ENCODE measurements at places on chromosomes 1 and 21. TPM values are rescaled to one million over a fixed set of nuclear protein-coding genes. Genes with fewer than 3 reads are reported as not detected.

DNA sequence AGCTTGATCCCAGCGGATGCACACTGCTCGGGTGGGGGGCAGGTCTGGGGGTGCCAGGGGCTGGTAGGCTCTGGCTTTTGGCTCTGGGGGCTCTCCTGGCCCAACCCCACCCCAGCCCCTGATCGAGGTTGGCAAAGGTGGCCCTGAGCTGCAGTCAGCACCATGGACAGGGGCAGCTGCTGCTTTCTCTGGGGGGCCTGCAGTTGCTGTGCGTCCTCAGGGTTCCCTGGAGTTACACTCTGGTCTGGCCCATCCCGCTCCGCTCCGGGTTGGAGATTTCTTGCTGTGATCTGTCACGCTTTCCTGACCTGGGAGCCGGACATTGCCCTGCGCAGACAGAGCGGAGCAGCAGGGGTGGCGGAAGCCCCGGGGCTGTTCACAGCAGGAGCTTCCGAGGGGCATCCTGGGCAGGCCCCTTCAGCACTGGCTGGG lies 8.0 kb upstream of the PLCH2 start:
- H3K36me3 ChIP-seq: no peaks in the 10 kb centered on the region

HNRNPU gene
- total RNA-seq: 216 TPM

INSRR gene
- total RNA-seq: not detected

ZNF678 gene
- total RNA-seq: 3.0 TPM

DNA sequence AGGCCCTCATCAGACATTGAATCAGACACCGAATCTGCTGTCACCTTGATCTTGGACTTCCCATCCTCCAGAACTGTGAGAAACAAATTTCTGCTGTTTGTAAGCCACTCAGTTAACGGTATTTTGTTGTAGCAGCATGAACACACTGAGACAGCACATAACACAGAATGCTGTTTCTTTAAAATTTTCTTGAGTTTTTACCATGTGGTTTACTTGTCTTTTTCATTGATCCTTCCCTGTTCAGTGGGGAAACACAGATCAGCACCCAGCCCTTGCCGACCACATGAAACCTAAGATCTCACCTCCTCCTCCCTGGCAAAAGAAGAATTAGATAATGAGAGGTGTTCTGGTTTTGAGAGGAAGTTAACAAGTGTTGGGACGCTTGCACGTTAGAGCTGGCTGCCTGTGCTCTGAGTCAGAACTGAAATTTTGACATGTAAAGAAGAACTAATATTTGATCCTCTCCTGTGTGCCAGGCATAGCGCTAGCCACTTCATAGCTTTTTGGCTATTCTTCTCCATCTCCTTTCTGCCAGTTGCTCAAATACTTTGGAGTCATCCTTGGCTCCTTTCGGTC lies 179.6 kb downstream of the DHRS3 start:
- peaks cover 9% of the 10 kb centered on the region for H3K36me3 ChIP-seq
- no peak overlapping the region for H3K4me3 ChIP-seq
- DNase-seq: no peak
- H3K27ac ChIP-seq: no peak overlapping the region
- H3K4me1 ChIP-seq: peaks cover 22% of the 10 kb centered on the region
- H3K27me3 ChIP-seq: no peaks in the 10 kb centered on the region

ADAMTS5 gene
- 4.3 TPM for total RNA-seq

DNA sequence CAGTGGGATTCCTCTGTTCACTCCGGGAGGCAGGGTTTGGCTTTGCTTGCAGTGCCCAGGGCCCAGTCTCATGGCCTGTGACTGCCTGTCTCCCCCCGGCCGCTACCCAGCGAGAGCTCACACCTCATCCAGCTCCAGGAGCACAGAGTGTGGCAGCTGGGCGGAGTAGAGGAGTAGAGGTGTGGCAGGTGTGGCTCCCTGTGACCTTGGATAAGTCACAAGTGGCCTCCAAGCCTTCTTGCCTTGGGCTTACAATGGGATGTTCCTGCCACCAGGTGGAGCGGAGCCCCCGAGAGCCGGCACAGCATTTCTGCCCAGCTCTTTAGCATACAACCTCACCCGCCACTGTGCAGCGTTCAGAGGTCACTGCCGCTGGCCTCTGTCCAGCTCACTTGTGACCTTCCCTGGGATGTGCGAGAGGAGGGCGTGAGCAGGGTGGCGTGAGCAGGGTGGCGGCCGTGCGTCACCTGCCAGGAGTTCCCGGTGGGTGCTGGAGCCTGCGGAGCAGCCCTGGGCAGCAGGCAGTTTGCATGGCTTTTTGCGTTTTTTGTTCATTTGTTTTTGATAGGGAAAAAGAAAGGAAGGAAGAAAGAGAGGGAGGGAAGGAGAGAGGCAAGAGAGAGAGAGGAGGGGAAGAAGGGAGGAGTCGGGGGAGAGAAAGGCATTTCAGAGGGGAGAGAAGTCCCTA lies 42.4 kb downstream of the CRYAA start:
- no peaks in the 10 kb centered on the region for H3K4me1 ChIP-seq
- H3K27me3 ChIP-seq: peaks cover 4% of the 10 kb centered on the region
- no peak overlapping the region for H3K27ac ChIP-seq
- no peaks in the 10 kb centered on the region for H3K36me3 ChIP-seq

RGS18 gene
- total RNA-seq: 1.2 TPM

GRCh38 chr21:45557616-45558043 lies 15.4 kb upstream of the SLC19A1 start:
- H3K4me3 ChIP-seq: no peak overlapping the region
- DNase-seq: no peak
- no peaks in the 10 kb centered on the region for H3K36me3 ChIP-seq
- H3K27me3 ChIP-seq: peaks cover 7% of the 10 kb centered on the region
- H3K27ac ChIP-seq: no peak overlapping the region

DNA sequence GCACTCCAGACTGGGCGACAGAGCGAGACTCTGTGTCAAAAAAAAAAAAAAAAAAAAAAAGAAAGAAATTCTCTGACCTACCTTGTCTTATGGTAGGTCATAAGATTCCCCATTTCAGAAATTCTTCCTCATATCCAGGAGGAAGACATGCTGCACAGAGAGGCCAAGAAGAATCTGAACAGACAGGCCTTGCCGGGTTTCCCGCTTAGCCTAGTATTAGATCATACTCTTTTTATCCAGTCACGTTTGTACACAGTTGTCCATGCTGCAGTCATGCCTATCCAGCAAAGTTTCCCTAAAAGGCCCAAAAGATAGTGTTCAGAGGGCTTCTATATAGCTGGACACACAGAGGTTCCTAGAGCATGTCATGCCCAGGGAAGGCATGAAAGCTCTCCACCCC lies 93.6 kb upstream of the CHODL start:
- H3K4me3 ChIP-seq: no peak overlapping the region
- no peaks in the 10 kb centered on the region for H3K27me3 ChIP-seq
- H3K36me3 ChIP-seq: no peaks in the 10 kb centered on the region

DNA sequence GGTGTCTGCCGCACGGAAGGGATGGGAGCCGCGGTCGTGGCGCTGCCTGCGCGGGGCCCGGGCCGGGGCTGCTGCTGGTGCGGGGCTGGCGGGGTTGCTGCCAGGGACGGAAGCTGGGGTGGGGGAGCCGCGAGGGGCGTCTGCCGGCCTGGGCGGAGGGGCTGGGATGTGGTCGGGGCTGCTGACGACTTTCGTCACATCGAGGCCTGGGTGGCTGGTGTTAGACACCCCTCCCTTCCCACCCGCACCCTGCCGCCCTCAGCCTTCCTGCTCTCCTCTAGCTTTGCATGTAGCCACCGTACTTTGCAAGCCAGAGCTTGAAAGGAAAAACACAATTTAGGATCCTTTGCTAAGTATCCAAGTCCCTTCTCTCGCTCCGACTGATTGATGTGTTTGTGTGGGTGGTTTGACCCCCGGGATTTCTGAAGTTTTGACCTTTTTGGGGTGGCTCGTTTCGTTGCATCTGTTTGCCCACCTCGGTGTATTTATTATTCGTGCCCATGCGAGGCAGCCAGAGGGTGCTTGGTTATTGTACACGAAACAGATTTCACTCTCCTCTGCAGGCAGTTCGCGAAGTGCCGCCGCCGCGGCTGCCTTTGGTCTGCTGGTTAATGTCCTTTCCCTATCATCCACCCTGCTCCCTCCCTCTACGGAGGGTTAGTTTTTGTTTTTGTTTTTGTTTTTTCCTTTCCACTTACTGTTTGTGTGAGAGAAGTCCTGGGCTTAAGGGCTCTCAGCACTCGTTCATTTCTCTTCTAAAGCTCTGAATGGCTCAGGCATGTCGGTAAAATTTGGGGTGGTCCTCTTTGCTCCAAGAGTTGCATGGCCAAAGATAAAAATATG lies 868 bp downstream of the C1orf21 start:
- no peaks in the 10 kb centered on the region for H3K27me3 ChIP-seq
- peak overlapping the region; percentile 96 for H3K27ac ChIP-seq
- peaks cover 41% of the 10 kb centered on the region for H3K4me1 ChIP-seq
- H3K36me3 ChIP-seq: no peaks in the 10 kb centered on the region
- peak; percentile 49 for DNase-seq

DNA sequence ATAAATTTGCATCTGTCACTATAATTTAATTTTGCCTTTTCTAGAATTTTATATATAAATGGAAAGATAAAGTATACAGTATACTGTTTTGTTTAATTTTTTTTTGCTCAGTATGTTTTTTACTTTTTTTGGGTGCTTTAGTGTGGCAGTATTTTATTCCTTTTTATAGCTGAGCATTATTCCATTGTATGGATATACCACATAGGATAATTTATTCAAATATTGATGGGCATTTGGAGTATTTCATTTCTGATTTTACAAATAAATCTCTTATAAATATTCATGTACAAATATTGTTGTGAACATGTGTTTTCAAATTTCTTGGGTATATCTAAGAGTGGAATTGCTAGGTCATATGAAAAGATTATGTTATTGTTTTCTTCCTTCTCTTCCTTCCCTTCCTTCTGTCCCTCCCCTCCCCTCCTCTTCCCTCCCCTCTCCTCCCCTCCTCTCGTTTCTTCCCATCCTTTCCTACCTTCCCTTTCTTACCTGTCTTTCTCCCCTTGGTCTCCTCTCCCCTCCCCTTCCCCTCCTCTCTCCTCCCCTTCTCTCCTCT lies 18.5 kb downstream of the SLC35A3 start:
- H3K27ac ChIP-seq: no peak overlapping the region
- no peak overlapping the region for H3K4me3 ChIP-seq
- no peak for DNase-seq

- no peaks in the 10 kb centered on the region for H3K4me1 ChIP-seq
- no peaks in the 10 kb centered on the region for H3K36me3 ChIP-seq
- H3K27me3 ChIP-seq: peaks cover 5% of the 10 kb centered on the region
- DNase-seq: no peak
- no peak overlapping the region for H3K27ac ChIP-seq
- no peak overlapping the region for H3K4me3 ChIP-seq
Measured at GRCh38 chr1:24903955-24904730, 25.9 kb downstream of the RUNX3 start.

GRCh38 chr21:42694751-42695696 lies 41.6 kb downstream of the PDE9A start:
- no peaks in the 10 kb centered on the region for H3K36me3 ChIP-seq
- no peaks in the 10 kb centered on the region for H3K4me1 ChIP-seq
- no peaks in the 10 kb centered on the region for H3K27me3 ChIP-seq
- H3K27ac ChIP-seq: no peak overlapping the region

GRCh38 chr1:143625886-143626285 lies 345.9 kb downstream of the FAM72C start:
- no peak overlapping the region for H3K4me3 ChIP-seq
- DNase-seq: no peak
- no peaks in the 10 kb centered on the region for H3K4me1 ChIP-seq
- H3K27me3 ChIP-seq: no peaks in the 10 kb centered on the region
- H3K27ac ChIP-seq: no peak overlapping the region

- H3K4me3 ChIP-seq: no peak overlapping the region
- no peaks in the 10 kb centered on the region for H3K4me1 ChIP-seq
- DNase-seq: no peak
- no peak overlapping the region for H3K27ac ChIP-seq
- H3K27me3 ChIP-seq: no peaks in the 10 kb centered on the region
Measured at GRCh38 chr1:229094476-229095311, 176.2 kb upstream of the RAB4A start.

DDI2 gene
- 80.2 TPM for total RNA-seq

DNA sequence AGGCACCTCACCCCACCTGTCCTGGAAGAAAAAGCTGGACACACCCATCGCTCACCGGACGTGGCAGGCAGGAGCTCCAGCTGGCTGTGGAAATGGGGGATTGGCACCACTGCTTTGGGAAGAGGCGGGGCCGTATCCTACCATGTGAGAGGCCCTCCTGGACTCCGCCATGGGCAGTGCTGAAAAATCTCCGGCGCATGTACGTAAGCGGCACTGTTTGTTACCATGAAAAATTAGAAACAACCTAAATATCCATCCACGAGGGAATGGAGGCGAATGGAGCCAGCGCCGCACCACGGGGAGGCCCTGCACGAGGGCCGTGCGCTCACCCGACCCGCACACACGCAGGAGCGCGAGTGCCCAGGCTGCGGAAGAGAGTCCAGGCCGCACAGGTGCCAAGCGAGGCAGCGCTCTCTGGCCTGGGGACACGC lies 3.1 kb downstream of the KRTAP10-8 start:
- H3K36me3 ChIP-seq: no peaks in the 10 kb centered on the region
- no peak overlapping the region for H3K27ac ChIP-seq
- no peak for DNase-seq
- H3K4me1 ChIP-seq: no peaks in the 10 kb centered on the region

- H3K27me3 ChIP-seq: no peaks in the 10 kb centered on the region
- no peaks in the 10 kb centered on the region for H3K36me3 ChIP-seq
- H3K4me3 ChIP-seq: no peak overlapping the region
- H3K27ac ChIP-seq: no peak overlapping the region
- no peaks in the 10 kb centered on the region for H3K4me1 ChIP-seq
Measured at GRCh38 chr1:104156738-104157137, 407.0 kb downstream of the AMY1C start.

- H3K27ac ChIP-seq: no peak overlapping the region
- H3K4me3 ChIP-seq: no peak overlapping the region
- H3K4me1 ChIP-seq: no peaks in the 10 kb centered on the region
- H3K36me3 ChIP-seq: no peaks in the 10 kb centered on the region
- no peaks in the 10 kb centered on the region for H3K27me3 ChIP-seq
Measured at GRCh38 chr1:189939967-189940366, 537.7 kb downstream of the BRINP3 start.

PTGS2 gene
- 0.08 TPM for total RNA-seq

GRCh38 chr21:31725202-31725839 lies 6.6 kb downstream of the SCAF4 start:
- H3K4me1 ChIP-seq: peaks cover 36% of the 10 kb centered on the region
- H3K4me3 ChIP-seq: no peak overlapping the region
- no peak overlapping the region for H3K27ac ChIP-seq
- no peak for DNase-seq

MOV10 gene
- total RNA-seq: 10.6 TPM

GRCh38 chr1:111864862-111865261 lies 109.2 kb downstream of the DDX20 start:
- no peak overlapping the region for H3K4me3 ChIP-seq
- no peaks in the 10 kb centered on the region for H3K36me3 ChIP-seq
- H3K27me3 ChIP-seq: no peaks in the 10 kb centered on the region
- H3K27ac ChIP-seq: no peak overlapping the region
- H3K4me1 ChIP-seq: no peaks in the 10 kb centered on the region
- DNase-seq: no peak

GRCh38 chr21:41712730-41713129 lies 54.1 kb downstream of the RIPK4 start:
- H3K4me3 ChIP-seq: no peak overlapping the region
- H3K27ac ChIP-seq: no peak overlapping the region
- H3K4me1 ChIP-seq: no peaks in the 10 kb centered on the region
- peaks cover 2% of the 10 kb centered on the region for H3K27me3 ChIP-seq

OR11L1 gene
- total RNA-seq: not detected

GRCh38 chr1:33641104-33641830 lies 168.8 kb downstream of the ZSCAN20 start:
- no peaks in the 10 kb centered on the region for H3K27me3 ChIP-seq
- H3K36me3 ChIP-seq: no peaks in the 10 kb centered on the region
- no peak overlapping the region for H3K27ac ChIP-seq
- H3K4me3 ChIP-seq: no peak overlapping the region
- no peak for DNase-seq

- peaks cover 10% of the 10 kb centered on the region for H3K27me3 ChIP-seq
- peak; percentile 48 for DNase-seq
- peak overlapping the region; percentile 32 for H3K27ac ChIP-seq
- no peaks in the 10 kb centered on the region for H3K36me3 ChIP-seq
- no peaks in the 10 kb centered on the region for H3K4me1 ChIP-seq
- no peak overlapping the region for H3K4me3 ChIP-seq
Measured at GRCh38 chr1:2575801-2576663, 10.5 kb upstream of the PRXL2B start.

GPR161 gene
- 0.67 TPM for total RNA-seq
